Right renal cortex interstitium (tissue), 3 donors: ENCODE measurements at places on chromosomes 12 and 14. TPM values are rescaled to one million over a fixed set of nuclear protein-coding genes. Genes with fewer than 3 reads are reported as not detected.

GRCh38 chr12:77352946-77353345, 287.6 kb upstream of the E2F7 start:
- no peak for DNase-seq

Gene WSCD2
- polyA plus RNA-seq, result 10.4 TPM

Gene SLC38A1
- 66.4 TPM for polyA plus RNA-seq

Gene TMEM52B
- 173 TPM for polyA plus RNA-seq

- no peak for DNase-seq
Measured at GRCh38 chr12:92342574-92342973, 196.9 kb upstream of the BTG1 start.

Gene ZCRB1
- 115 TPM for polyA plus RNA-seq

Gene SIRT4
- 4.2 TPM for polyA plus RNA-seq

- no peak for DNase-seq
Measured at GRCh38 chr12:49230176-49230804, 34.6 kb upstream of the TUBA1C start.
